ENCODE measurements at places on chromosomes 5 and 9.

DNA sequence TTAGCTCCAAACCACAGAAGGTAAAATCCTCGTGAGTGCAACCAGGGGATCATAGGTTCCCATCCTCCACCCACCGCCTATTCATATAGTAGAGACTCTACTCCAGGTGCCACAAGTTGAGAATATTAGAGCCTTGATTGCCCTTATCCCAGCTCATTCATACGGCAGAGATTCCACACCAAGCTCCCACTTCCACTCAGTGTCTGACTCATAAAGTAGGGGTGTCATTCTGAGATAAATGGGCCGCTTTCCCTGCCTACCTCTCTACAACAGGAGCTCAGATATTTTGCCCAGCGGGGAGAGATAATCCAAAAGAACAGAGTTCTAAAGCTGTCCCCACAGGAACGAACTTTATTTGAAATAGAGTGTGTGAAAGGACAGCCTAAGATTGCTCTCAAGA lies 9.4 kb downstream of the SLC22A4 start:
- no peak for DNase-seq

GRCh38 chr5:74542482-74542881 lies 98.0 kb downstream of the ENC1 start:
- no peak for DNase-seq

- no peak for DNase-seq
Measured at GRCh38 chr5:132291026-132291425, 3.2 kb upstream of the SLC22A4 start.

- no peak for DNase-seq
Measured at GRCh38 chr5:145465474-145466263, 369.5 kb downstream of the PRELID2 start.

GRCh38 chr9:99606957-99607356 lies 214.7 kb upstream of the NR4A3 start:
- DNase-seq = no peak

DNA sequence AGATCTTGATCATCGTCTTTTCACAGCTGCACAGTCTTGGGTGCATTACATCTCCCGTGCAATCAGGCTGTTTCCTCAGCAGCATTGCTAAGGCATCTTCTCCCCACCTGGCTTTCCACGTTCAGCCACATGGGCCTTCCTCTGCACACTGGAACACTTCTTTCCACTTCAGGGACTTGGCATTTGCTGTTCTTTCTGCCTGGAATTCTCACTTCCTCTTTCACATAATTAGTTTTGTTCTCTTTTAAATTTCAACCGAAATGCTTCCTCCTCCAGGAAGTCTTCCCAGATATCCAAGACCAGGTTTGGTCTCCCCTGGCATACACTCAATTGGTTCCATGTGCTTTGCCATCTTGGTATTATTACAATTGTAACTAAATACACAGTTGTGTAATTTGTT lies 43.8 kb downstream of the WHRN start:
- DNase-seq = no peak

DNA sequence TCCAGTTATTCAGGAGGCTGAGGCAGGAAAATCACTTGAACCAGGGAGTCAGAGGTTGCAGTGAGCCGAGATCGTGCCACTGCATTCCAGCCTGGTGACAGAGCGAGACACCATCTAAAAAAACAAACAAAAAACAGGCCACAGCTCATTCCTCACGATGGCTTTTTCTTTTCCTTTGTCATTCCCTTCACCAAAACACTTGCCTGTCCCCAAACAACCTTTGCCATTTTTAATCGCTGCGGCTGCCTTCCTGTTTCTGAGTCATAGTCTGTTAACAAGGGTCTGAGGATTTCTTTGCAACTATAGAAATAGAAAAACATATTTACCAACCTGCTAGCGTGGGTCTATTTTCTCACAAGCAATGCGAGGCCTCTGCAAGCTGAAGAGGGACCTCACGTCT lies 123.0 kb upstream of the FSTL4 start:
- DNase-seq = no peak

DNA sequence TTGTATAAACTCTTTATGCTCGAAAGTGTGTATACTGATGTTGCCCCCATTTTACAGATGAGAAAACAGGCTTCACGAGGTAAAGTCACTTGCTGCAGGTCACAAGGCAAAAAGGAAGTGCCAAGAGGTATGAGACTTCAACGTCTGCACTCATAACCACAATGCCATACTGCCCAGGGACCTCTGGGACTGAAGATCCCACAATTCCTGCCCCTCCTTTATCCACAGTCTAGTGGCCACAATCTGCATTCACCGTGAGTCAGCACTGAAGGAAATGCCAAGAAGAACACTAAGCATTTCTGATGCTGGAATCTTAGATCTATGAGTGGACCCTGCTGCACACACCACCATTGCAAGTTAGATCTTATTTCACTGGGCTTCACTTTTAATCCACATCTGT lies 37.3 kb downstream of the MED27 start:
- no peak for DNase-seq

- no peak for DNase-seq
Measured at GRCh38 chr5:95177456-95177855, 107.4 kb downstream of the MCTP1 start.

DNA sequence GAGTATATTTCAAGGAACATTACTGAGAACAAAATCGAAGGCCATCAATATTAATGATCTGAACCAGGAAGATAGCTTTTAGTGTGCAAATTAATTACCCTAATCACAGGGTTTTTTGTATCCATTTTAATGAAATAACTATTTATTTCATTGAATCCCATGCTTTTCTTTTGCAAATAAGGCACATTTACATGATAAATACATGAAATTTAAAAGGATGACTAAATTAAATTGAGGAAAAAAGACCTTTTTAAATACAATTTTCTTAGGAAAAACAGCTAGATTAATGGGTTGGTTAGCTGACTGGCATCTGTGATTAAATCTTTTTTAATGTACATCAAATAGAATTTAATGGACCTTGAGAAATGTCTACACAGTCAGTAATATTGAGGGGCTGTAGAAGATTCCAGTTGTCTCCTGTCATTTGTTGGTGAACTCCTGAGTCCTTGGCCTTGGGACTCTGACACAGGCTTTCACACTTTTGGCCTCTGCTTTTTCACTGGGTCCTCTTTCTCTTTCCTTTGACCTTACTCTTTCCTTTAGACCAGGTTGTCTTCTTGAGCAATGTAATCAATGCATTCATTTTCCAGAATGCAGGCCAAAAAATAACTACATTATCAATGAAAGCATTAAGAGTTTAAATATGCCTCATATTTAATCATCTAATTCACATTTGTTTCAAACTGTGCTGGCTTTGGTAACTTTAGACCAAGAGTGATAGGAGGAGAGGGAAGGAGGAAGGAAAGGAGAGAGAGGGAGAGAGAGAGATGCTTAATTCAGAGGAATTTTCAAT lies 511.5 kb downstream of the ZNF608 start:
- DNase-seq = no peak

DNA sequence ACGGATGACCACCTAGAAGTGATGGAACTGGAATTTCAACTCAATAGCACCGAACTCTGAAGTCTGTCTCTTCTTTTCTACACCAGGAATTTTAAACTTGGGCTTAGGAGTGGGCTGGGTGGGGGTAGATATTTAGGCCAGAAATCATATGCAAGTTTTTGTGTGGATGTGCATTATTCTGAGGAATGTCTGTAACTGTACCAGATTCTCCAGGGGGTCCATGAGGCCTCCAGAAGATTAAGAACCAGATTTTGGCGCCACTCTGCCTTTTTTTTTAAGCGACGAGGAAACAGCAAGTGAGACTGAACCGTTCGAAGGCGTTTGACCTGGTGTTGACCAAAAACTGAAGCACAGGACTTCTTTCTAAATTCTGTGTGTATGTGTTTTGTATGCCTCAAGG lies 88.8 kb upstream of the TTC23L start:
- DNase-seq = no peak

DNA sequence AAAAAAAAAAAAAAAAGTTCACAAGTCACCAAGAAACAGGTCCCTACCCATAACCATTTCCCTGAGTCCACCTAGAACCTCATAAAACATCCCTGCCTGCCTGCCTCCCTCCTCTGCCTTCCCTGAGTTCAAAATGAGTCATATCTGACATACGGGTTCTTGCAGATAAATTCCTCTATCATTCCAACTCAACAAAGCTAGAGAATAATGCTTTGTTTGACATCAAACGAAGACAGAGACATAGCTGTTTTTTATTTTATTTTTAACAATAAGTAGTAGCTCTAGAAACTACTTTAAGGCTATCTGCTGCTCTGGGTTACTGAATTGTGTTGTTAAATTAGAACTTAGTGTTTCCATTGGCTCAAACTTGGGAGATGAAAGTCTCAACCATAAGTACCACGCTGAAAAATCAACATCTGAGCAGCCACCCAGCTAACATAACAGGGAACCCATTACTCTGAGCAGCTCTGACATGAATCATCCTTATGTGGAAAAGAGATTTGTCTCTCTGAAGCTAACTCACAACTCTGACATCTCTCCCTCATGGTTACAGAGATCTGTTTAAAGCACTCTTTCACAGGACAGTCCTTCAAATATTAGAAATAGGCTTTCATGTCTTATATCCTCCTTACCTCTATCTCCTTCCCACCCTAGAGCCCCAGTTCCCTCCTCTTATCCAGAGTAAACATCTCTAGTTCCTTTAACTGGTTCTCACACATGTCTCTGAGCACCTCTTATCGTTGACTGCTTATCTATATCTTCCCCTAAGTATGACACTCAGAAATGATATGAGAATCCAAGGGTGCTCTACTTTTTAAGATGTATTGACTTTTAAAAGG lies 12.1 kb downstream of the TMEM245 start:
- no peak for DNase-seq

Measured in activated naive CD4-positive, alpha-beta T cell treated with Interleukin-2 at 50 U/mL for 16 hours (primary cell).